ENCODE measurements at places on chromosomes 12 and 14.

GRCh38 chr12:3980504-3981272, 107.5 kb upstream of the PARP11 start:
- no peak overlapping the region for H3K27ac ChIP-seq
- H3K36me3 ChIP-seq = no peaks in the 10 kb centered on the region
- H3K27me3 ChIP-seq = no peaks in the 10 kb centered on the region
- peaks cover 31% of the 10 kb centered on the region for H3K4me1 ChIP-seq
- no peak overlapping the region for H3K4me3 ChIP-seq

GRCh38 chr12:114687802-114688201, 3.8 kb upstream of the TBX3 start:
- peaks cover 55% of the 10 kb centered on the region for H3K27me3 ChIP-seq
- H3K36me3 ChIP-seq = no peaks in the 10 kb centered on the region
- H3K4me3 ChIP-seq = no peak overlapping the region
- no peak for DNase-seq

DNA sequence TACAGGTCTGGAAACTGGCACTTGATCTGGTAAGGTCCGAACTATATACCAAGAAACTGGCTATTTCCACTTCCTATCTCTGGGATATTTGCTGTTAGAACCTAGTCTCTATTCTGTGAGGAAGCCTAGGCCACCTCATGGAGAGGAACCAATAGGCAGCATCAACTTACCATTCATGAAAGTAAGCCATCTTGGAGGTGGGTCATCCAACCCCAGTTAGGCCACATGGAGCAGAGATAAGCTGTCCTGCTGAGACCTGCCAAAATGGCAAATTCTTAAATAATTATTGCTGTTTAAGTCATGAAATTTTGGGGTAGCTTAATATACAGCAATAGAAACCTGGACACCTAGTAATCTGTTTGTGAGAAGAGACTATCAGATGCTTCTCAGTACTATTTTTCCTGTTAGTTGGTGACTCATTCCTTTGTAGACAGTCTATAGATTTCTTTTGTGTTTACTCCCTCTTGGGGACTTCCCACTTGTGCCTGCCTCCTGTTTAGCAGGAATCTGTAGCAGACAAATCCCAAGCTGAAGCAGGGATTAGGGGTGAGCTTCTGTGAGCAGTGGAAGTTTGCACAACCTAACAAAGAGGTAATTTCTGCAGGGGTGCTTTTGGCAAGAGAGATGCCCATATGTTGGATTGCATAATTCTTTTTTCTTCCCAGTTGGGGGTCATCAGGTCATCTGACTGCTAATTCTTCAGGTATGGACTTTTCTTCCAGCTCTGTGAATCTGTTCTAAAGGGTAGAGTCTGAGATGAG, 136.8 kb downstream of the IGF1 start:
- H3K4me1 ChIP-seq = no peaks in the 10 kb centered on the region
- no peaks in the 10 kb centered on the region for H3K36me3 ChIP-seq
- no peak overlapping the region for H3K4me3 ChIP-seq
- no peak overlapping the region for H3K27ac ChIP-seq

- no peak overlapping the region for H3K4me3 ChIP-seq
- H3K4me1 ChIP-seq = no peaks in the 10 kb centered on the region
- peaks cover 7% of the 10 kb centered on the region for H3K36me3 ChIP-seq
- DNase-seq = no peak
- no peaks in the 10 kb centered on the region for H3K27me3 ChIP-seq
These were observed 118.6 kb downstream of the CRACR2A start for GRCh38 chr12:3634348-3634747.

- H3K27ac ChIP-seq = no peak overlapping the region
- no peaks in the 10 kb centered on the region for H3K4me1 ChIP-seq
- H3K36me3 ChIP-seq = no peaks in the 10 kb centered on the region
- DNase-seq = no peak
- no peak overlapping the region for H3K4me3 ChIP-seq
These were observed 85.2 kb upstream of the PRMT8 start for GRCh38 chr12:3405821-3406220.

GRCh38 chr12:25651931-25652330, 98.8 kb upstream of the LMNTD1 start:
- H3K27ac ChIP-seq = no peak overlapping the region
- no peak overlapping the region for H3K4me3 ChIP-seq
- DNase-seq = no peak
- no peaks in the 10 kb centered on the region for H3K36me3 ChIP-seq

- H3K36me3 ChIP-seq = no peaks in the 10 kb centered on the region
- peak; percentile 53 for DNase-seq
- no peaks in the 10 kb centered on the region for H3K4me1 ChIP-seq
These were observed 39.1 kb upstream of the INF2 start for GRCh38 chr14:104650057-104650980.

- H3K27me3 ChIP-seq = no peaks in the 10 kb centered on the region
- no peaks in the 10 kb centered on the region for H3K4me1 ChIP-seq
- no peaks in the 10 kb centered on the region for H3K36me3 ChIP-seq
- no peak overlapping the region for H3K4me3 ChIP-seq
These were observed 216.1 kb downstream of the PPM1H start for GRCh38 chr12:62718762-62719426.

DNA sequence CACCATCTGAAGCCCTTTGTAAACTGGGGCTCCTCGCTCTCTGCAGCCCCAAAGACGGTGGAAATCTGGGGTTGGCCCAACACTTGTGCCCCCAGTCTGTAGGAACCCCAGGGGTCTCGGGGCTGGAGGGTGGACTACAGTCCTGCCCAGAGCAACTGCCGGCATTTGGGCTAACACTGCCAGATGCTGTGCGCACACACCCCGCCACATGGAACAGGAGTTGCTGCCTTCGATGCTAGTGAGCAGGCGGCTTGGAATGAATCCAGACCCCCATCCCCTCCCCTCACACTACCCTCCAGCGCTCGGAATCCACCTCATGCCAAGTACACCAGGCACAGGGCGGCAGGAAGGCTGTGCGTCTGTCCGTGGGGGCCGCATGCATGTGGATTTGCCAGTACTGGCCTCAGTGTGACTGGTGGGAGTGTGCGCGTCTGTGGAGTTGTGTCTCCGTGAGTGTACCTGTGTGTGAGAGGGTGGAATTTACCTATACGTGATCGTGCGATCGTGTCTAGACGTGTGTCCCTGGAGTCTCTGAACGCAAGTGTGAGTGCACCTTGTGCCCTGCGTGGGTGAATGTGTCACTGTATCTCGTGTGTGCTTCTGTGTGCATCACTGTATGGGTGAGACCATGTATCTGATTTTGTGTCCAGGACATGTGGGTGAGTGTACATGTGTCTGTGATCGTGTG, 5.1 kb downstream of the LHX5 start:
- H3K27me3 ChIP-seq = peaks cover 28% of the 10 kb centered on the region
- peaks cover 13% of the 10 kb centered on the region for H3K4me1 ChIP-seq
- H3K36me3 ChIP-seq = no peaks in the 10 kb centered on the region

DNA sequence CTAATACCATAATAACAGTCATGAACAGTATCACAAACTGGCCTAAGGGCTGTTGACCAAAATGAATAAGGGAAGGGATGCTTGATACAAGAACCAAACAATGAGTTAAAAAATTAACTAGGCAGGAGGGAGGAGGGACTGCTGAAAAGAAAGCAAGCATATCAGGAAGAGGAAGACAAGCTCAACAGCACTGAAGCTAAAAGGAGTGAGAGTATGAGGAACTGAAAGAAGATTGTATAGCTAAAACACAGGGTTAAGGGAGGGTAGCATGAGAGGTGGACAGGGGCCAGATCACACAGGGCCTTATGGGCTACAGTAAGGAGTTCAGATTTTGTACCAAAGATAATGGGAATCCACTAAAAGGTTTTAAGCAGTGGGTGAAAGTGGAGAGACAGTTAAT, 34.1 kb downstream of the ITGA7 start:
- DNase-seq = no peak
- H3K4me1 ChIP-seq = no peaks in the 10 kb centered on the region
- H3K27ac ChIP-seq = no peak overlapping the region
- no peaks in the 10 kb centered on the region for H3K36me3 ChIP-seq
- H3K4me3 ChIP-seq = no peak overlapping the region

- no peak overlapping the region for H3K4me3 ChIP-seq
- no peak for DNase-seq
- H3K27ac ChIP-seq = no peak overlapping the region
- no peaks in the 10 kb centered on the region for H3K36me3 ChIP-seq
- no peaks in the 10 kb centered on the region for H3K27me3 ChIP-seq
- H3K4me1 ChIP-seq = no peaks in the 10 kb centered on the region
These were observed 16.7 kb upstream of the TMCC3 start for GRCh38 chr12:94667031-94667540.

DNA sequence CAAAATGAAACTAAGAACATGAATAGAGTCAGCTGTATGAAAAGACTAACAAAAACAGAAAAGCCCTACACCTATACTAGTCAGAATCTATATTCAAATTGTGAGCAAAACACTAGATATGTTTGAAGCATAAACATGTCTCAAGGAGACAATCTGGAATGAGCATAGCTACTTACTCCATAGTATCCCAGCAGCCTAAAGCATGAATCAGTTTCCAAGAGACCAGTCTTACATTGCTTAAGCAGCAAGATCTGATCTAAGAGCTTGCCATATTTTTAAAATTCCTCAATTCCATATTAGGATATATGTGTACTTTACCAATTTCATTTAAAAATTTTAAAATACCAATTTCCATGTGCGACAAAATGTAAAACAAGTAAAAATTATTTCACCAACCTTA, 7.7 kb downstream of the CAPS2 start:
- H3K4me3 ChIP-seq = no peak overlapping the region
- H3K36me3 ChIP-seq = no peaks in the 10 kb centered on the region
- no peaks in the 10 kb centered on the region for H3K4me1 ChIP-seq

GRCh38 chr14:31159682-31160296, 47.8 kb downstream of the HECTD1 start:
- no peak for DNase-seq
- no peaks in the 10 kb centered on the region for H3K27me3 ChIP-seq
- no peak overlapping the region for H3K4me3 ChIP-seq

GRCh38 chr14:20486684-20487395, 17.6 kb downstream of the PNP start:
- H3K27ac ChIP-seq = no peak overlapping the region
- no peaks in the 10 kb centered on the region for H3K36me3 ChIP-seq
- no peak overlapping the region for H3K4me3 ChIP-seq
- no peaks in the 10 kb centered on the region for H3K27me3 ChIP-seq
- H3K4me1 ChIP-seq = peaks cover 58% of the 10 kb centered on the region

Data from CD8-positive, alpha-beta memory T cell (primary cell).